ENCODE measurements at places on chromosomes 12 and 14. TPM values are rescaled to one million over a fixed set of nuclear protein-coding genes. Genes with fewer than 3 reads are reported as not detected.

- H3K27ac ChIP-seq = peak overlapping the region; percentile 17
- H3K36me3 ChIP-seq = no peaks in the 10 kb centered on the region
- H3K4me1 ChIP-seq = peaks cover 6% of the 10 kb centered on the region
- H3K4me3 ChIP-seq = no peak overlapping the region
- H3K27me3 ChIP-seq = no peaks in the 10 kb centered on the region
Measured at GRCh38 chr12:89162589-89163261, 189.6 kb downstream of the DUSP6 start.

DNA sequence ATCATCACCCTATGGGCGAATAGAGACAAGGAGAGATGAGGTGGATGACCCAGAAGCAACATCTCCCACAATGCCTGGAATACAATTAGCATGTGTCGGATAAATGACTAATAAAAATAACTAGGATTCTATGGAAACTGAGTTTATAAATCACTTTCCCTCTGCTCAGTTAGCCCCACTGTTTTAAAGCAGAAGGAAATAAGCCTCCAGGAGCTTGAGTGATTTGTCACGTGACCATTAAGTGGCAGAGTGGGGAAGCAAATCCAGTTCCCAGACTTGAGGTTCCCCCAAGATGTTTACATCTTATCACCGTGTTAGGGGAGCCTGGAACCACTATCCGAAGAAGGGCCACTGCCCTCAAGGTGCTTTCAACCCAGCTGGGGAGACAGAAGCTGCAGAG, 136.5 kb upstream of the CCND2 start:
- H3K4me1 ChIP-seq = peaks cover 10% of the 10 kb centered on the region
- no peak overlapping the region for H3K27ac ChIP-seq
- no peaks in the 10 kb centered on the region for H3K36me3 ChIP-seq
- no peaks in the 10 kb centered on the region for H3K27me3 ChIP-seq

Gene ANO2
- total RNA-seq = not detected

- DNase-seq = no peak
- H3K4me1 ChIP-seq = no peaks in the 10 kb centered on the region
- H3K4me3 ChIP-seq = no peak overlapping the region
- no peak overlapping the region for H3K27ac ChIP-seq
Measured at GRCh38 chr14:22282417-22282816, 306.6 kb downstream of the DAD1 start.

Gene MMP17
- not detected for total RNA-seq

GRCh38 chr12:22979854-22980469, 355.0 kb downstream of the ETNK1 start:
- H3K27me3 ChIP-seq = no peaks in the 10 kb centered on the region
- no peak overlapping the region for H3K27ac ChIP-seq
- no peaks in the 10 kb centered on the region for H3K4me1 ChIP-seq
- no peak overlapping the region for H3K4me3 ChIP-seq
- DNase-seq = no peak
- no peaks in the 10 kb centered on the region for H3K36me3 ChIP-seq

DNA sequence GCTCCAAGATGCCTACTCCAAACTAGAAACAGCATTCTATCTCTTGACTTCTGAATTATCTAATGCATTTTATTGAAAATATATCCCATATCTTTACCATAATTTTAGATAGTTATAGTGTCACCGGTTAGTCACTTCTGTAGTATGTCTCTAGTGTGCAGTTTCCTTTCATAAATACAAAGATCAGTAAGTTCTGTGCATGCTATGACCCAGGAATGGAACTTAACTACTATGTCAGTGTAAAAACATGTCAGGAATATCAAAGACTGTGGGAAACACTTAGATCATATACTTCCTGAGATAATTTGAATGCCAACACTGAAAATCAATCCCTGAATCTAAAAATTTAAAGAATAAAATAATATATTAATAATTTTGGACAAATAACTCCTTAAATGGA, 237.6 kb downstream of the ATXN7L3B start:
- H3K36me3 ChIP-seq = no peaks in the 10 kb centered on the region
- H3K27me3 ChIP-seq = no peaks in the 10 kb centered on the region
- DNase-seq = no peak
- no peak overlapping the region for H3K4me3 ChIP-seq

GRCh38 chr12:24668563-24668962, 280.3 kb downstream of the BCAT1 start:
- H3K36me3 ChIP-seq = no peaks in the 10 kb centered on the region
- no peak overlapping the region for H3K4me3 ChIP-seq
- H3K27me3 ChIP-seq = no peaks in the 10 kb centered on the region
- H3K4me1 ChIP-seq = no peaks in the 10 kb centered on the region

Gene RTL1
- not detected for total RNA-seq

Gene TMTC1
- not detected for total RNA-seq

Gene CD163L1
- 0.24 TPM for total RNA-seq

- no peaks in the 10 kb centered on the region for H3K27me3 ChIP-seq
- no peaks in the 10 kb centered on the region for H3K36me3 ChIP-seq
- no peak overlapping the region for H3K27ac ChIP-seq
- no peak for DNase-seq
- H3K4me3 ChIP-seq = no peak overlapping the region
Measured at GRCh38 chr14:31080056-31080455, 53.9 kb upstream of the STRN3 start.

DNA sequence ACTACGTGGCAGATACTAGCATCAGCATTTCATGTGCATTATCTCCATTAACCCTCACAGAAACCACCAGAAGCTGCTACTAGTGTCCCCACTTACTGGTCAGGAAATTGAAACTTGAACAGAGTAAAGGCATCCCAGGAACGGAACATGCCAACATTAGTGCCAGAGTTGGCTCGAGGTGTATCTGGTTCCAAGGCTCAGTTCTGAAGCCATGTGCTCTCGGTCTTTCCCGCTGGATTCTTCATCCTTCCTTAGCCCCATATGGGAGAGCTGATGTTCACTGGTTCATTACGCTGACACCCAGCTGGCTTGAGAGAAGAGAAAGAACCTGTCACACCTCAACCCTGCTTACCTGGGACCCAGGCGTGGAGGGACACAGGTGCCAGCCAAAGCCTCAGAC, 91.5 kb downstream of the TBX5 start:
- no peaks in the 10 kb centered on the region for H3K4me1 ChIP-seq
- no peaks in the 10 kb centered on the region for H3K36me3 ChIP-seq
- H3K27me3 ChIP-seq = no peaks in the 10 kb centered on the region

DNA sequence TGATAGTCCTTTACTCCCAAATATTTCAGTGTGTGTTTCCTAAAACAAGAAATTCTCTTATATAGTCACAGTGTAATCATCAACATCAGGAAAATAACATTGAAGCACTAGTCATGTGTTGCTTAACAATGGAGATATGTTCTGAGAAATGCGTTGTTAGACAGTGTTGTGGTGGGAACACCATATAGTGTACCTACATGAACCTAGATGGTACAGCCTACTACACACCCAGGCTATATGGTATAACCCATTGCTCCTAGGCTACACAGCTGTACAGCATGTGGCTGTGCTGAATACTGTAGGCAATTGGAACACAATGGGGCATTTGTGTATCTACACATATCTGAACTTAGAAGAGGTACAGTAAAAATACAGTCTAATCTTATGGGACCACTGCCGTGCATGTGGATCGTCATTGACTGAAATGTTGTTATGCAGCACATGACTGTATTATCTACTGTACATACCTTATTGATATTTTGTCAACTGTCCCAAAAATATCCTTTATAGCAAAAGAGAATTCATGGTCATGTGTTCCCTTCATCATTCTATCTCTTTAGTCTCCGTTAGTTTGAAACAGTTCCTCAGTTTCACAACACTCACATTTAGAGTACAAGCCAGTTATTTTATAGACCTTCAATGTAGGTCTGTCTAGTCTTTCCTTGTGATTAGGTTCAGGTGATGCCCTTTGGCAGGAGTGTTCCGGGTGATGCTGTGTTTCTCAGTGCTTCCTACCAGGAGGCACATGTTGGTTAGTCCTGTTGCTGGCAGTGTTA, 109.7 kb downstream of the SLC25A47 start:
- no peak overlapping the region for H3K27ac ChIP-seq
- H3K27me3 ChIP-seq = no peaks in the 10 kb centered on the region
- no peak for DNase-seq
- no peaks in the 10 kb centered on the region for H3K36me3 ChIP-seq
- no peak overlapping the region for H3K4me3 ChIP-seq
- H3K4me1 ChIP-seq = no peaks in the 10 kb centered on the region

Gene KLHL33
- 0.09 TPM for total RNA-seq

- H3K4me1 ChIP-seq = peaks cover 12% of the 10 kb centered on the region
- no peak overlapping the region for H3K4me3 ChIP-seq
- no peaks in the 10 kb centered on the region for H3K36me3 ChIP-seq
- peaks cover 27% of the 10 kb centered on the region for H3K27me3 ChIP-seq
Measured at GRCh38 chr12:27967551-27968054, 4.9 kb downstream of the PTHLH start.
